ENCODE measurements at places on chromosomes 11 and 22. TPM values are rescaled to one million over a fixed set of nuclear protein-coding genes. Genes with fewer than 3 reads are reported as not detected.

TBCEL gene
- total RNA-seq, result 57.0 TPM

VPS11 gene
- 20.2 TPM for total RNA-seq

MICALL1 gene
- total RNA-seq, result 22.7 TPM

DRG1 gene
- total RNA-seq, result 45.0 TPM

DNA sequence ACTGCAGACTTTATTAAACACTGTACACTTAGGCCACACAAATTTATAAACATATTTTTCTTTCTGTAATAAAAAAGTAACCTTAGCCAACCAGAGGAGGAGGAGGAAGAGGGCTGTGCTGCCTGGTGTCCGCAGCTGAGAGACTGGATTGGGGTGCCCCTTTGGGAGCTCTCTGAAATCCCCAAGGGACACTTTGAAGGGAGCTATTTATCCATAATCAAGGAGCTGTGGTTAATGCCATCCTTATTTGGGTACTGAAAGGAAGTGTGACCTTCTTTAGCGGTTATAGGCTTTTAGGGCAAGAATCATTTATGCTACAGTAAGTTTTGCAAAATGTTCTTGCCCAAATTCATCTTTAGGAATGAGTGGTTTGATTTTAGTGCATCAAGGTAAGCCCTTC, 125.8 kb downstream of the RASSF10 start:
- DNase-seq, result no peak

- DNase-seq, result no peak
Observed at GRCh38 chr11:66324664-66325063, 7.8 kb upstream of the CD248 start.

DNA sequence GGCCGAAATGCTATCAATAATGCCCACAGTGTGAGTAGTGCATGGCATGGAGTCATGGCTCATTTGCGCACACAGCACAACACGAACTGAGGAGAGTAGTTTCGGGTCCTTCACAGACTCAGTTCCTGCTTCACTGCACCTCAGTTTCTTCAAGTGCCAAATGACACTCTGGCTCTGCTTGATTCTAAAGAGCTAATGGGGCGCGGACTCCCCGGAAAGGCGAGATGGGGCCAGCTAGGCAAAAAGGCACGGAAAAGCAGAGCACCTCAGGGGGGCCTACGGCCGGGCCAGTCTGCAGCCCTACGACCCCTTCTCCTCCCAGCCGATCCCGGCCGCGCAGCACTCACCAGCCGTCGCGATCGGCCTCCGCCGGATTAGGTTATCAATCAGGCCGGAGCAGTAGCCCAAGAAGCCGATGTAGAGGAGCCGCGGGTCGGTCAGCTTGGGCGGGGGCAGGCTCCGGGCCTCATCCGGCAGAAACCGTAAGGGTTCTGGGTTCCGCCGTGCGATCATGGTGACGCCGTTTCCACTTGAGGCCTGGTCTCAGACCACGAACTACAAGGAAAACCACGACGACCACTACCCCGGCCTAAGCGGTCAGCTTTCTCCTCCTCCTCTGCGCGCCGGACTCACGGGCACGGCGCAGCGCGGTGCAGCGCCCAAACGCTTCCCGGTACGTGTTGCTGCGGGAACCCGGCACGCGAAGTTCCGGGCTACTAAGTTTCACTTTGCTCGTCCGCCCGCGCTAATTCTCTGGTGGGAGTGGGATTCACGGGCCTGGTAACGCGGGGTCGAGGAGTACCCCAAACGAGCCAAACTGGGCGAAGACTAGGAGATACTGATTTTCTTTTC, at the start of gene NDUFC2:
Gene NDUFC2, minus strand, starts transcription at position 631 of the 852 bp plus-strand sequence. Its CDS starts 118 bp downstream, at position 513.
- DNase-seq, result peak; percentile 55

- DNase-seq, result no peak
Observed at GRCh38 chr11:93350835-93351234, 20.3 kb downstream of the DEUP1 start.

DNA sequence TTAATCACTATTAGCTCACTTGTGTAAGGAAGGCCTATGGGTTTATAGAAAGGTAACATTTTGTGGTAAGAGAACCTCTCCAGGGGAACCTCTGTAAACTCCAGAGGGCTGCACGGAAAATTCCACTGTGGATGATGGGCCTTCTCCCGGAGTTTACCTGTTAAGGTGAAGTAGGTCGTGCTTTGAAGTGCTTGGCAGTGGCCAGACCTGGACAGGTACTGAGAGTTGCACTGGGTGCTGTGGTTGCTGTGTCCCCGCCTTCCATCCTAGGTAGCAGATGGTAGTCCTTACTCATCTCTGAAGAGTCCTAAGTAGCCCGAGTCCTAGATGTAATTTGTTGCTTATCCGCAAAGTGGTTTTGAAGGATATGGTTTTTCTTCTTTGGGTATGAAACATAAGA, 133.4 kb downstream of the TEAD1 start:
- DNase-seq, result no peak

- no peak for DNase-seq
Observed at GRCh38 chr11:27497284-27497866, 9.2 kb downstream of the LIN7C start.

GRCh38 chr11:2099516-2100349, 39.5 kb downstream of the IGF2 start:
- no peak for DNase-seq
